Neuronal stem cell (in vitro differentiated cells): ENCODE measurements at places on chromosomes 7 and 10.
A peak's percentile ranks its signal among the peaks of the same experiment; 100 is the strongest.

- no peak for DNase-seq
These were observed 37.6 kb downstream of the FAM53B start for GRCh38 chr10:124706462-124707143.

DNA sequence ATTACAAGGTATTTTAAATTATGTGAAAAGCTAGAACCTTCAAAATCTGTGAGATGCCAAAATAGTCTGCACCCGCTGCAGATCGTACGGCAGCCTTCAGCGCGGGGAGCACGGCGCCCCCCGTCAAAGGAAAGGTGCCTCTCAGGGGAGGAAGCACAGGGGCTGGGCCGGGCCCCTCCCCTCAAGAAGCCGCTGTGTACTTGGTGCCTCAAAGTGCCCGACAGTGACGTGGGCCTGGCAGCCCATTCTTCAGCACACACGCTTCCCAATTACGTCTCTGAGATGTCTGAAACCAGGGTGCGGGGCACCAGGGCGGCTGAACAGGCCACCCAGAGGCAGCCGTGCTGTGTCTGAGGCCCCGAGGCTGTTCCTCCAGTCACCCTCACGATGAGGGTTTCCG is 116.1 kb downstream of the INPP5A start:
- no peak for DNase-seq

- DNase-seq, result no peak
These were observed 124.2 kb downstream of the EGFR start for GRCh38 chr7:55142919-55143600.

- no peak for DNase-seq
These were observed 157.3 kb downstream of the WDR37 start for GRCh38 chr10:1213252-1214070.

GRCh38 chr10:77027576-77027975 is 610.0 kb downstream of the KCNMA1 start:
- DNase-seq, result no peak

DNA sequence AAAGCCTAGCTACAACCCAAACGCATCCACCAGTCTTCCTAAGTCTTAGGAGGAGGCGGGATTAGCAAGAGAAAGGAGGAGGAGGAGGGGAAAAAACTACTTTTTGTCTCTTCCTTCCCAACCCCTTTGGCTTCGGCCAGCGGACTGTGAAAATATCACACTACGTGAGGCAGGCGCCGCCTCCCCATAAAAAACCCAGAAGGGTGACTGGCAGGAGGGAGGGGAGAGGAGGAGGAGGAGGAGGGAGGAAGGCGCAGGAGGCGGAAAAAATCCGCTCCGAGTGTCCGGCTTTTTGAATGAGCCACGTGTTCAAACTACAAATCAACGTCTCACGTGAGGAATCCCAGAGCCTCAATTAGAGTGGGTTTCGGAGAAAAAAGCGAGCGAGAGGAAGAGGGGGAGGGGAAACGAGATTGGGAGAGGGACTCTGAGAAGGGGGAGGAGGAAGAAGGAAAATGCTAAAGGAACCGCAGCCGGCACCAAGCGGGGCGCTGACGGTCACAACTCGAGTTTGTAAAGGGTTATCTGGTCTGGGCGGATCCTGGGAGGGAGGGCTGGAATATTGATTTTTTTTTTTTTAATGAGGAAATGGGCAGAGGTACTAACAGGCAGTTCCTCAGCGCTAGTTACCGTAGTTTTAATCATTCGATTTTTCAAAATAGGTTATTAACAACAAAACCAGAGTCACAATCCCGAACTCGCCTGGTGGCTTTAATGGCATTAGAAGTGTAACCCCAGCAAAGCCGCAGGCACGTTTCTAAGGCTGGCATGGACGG is at the start of gene IGF2BP3:
TSS of gene IGF2BP3 (minus strand) at position 162 of the 776 bp plus-strand sequence. CDS start 381 bp downstream, outside the sequence.
- DNase-seq, result peak; percentile 98

DNA sequence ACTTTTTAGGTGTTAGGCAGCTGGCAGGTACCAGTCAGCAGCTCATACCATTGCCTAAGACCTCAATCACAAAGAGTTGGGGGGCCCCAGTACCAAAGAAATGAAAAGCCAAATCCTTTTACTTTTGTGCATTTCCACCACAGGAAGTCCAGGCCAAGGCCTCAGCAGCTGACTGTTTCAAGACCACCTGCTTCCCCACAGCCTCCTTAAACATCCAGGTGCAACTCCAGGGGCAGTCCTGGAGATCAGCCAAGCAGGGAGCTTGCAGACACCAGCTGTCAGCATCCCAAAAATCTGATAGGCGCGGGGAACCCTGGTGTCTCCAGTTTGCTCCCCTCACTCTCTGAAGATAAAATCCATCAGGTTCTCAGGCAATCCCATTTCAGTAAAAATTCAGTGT is 91.5 kb upstream of the EFCAB10 start:
- DNase-seq, result no peak

DNA sequence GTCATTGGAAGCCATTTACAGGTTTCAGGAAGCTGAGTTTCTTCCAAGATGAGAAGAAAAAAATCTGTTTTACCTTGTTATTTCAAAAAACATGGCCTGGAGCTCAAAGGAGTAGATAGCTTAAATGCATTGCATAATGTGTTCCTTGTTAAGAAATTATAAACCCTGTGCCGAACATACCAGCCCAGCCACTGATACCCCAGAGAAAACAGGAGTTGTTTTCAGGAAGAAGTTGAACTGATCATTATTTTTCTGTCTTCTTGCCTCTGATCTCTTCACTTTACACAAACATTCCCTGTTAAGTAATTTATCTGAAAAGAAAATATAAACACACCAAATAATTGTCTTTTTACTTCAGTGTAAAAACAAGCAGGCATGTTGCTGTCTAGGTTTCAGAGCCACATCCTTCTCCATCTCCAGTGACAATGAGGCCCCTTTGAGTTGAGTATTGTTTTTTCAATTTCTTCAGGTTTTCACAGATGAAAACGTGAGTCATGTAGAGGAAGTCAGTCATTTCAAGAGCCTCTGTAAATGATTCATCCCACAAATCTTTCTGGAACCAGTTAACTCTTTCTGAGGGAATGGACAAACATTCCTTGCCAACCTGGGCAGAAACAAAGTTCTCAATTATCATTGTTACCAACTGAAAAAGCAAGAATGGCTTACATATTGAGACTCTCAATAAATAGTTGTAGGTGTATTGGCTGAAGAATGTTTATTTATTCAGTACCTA is 244.2 kb downstream of the IPMK start:
- DNase-seq, result no peak

DNA sequence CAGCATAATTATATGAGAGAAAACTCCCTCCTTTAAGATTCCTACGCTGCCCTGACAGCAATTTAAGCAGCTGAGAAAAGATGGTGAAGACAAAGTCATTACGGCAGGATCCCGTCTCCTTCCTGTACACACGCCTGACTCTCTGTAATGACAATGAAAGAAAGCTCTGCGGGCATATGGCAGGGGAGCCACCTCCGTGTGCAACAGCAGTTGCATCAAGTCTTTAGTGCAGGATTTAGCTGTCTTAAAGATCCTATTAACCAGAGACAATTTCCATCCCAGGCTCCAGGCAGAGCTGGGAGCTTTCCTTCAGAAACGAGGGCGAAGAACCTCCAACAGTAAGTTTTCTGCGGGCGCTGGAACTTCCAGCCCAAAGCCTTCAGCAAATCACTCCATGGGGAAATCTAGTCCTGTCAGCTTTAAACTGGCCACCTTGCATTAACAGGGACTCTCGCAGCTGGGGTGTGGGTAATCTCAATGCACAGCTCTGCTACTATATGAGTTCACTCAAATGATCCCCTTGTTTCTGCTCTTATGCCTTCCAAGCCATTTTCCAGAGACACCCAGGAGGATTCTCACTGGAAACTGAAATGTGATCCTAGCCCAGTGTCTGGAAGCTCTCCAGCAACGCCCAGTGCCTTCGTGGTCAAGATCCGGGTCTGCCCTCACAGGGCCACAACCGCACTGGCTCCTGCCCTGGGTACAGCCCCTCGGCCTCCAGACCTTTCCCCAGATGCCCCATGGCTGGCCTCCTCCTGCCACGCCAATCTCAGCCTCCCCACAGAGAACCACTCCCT is 74.9 kb downstream of the CTBP2 start:
- DNase-seq, result no peak

- DNase-seq, result no peak
These were observed 19.4 kb downstream of the RBAK start for GRCh38 chr7:5065107-5065407.

- peak; percentile 73 for DNase-seq
These were observed 875 bp upstream of the HECTD2 start for GRCh38 chr10:91409069-91409868.
